Stimulated activated CD8-positive, alpha-beta memory T cell treated with anti-CD3 and anti-CD28 coated beads, Interleukin-7, amount 100 ng/mL, for 48 hours (primary cell): ENCODE measurements at places on chromosomes 4 and X.

GRCh38 chrX:25012433-25012735 is 3.4 kb downstream of the ARX start:
- no peak for DNase-seq

DNA sequence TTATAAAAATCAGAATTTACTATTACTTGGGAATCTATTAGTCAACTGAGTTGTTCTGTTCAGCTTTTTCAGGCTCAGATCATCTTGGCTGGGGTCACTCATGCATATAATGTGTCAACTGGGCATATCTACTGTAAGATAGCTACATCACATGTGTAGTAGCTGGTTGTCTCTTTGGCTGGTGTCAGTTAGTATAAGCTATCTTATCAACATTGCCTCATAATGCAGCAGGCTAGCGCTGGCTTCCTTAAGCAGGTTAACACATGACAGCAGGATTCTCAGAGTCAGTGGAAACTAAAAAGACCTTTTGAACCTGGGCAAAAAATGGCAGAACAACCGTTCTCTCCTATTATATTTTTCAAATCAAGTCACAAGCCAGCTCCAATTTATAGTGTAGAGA is 378.3 kb upstream of the PCDH10 start:
- DNase-seq = no peak

DNA sequence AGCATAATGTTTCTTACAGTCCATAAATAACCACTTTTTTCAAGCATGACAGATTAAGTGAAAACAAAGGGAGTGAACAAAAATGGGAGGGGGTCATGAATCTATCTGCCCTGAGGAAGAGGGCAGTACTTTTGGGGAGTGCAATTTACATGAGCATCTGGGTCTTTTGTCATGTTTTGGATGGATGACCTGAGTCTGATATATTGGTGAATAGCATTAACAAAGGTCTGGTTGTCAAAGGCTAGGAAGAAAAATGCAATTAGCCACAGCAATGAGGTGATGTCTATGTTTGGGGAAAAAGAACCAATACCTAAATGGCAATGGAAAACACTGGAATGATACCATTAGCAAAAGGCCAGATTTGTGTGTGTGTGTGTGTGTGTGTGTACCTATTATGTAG is 15.1 kb upstream of the MAD2L1 start:
- DNase-seq = no peak

DNA sequence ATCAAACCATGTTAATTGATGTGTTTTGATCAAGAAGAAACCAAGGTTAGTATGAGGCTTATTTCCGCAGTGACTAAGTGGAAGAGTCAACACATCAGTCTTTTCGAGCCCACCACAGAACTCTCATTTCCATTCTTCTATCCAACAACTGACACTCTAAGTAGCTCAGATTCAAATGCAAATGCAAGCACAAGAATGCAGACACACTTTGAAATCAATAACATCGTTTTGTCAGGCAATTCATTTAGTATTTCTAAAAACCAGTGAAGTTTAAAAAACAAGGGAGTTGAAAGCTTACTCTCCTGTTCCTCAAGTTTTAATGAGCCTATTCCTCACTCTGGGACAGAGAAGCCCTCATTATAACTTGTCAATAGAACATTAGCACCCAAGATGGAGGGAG is 433.1 kb downstream of the ZIC3 start:
- no peak for DNase-seq

DNA sequence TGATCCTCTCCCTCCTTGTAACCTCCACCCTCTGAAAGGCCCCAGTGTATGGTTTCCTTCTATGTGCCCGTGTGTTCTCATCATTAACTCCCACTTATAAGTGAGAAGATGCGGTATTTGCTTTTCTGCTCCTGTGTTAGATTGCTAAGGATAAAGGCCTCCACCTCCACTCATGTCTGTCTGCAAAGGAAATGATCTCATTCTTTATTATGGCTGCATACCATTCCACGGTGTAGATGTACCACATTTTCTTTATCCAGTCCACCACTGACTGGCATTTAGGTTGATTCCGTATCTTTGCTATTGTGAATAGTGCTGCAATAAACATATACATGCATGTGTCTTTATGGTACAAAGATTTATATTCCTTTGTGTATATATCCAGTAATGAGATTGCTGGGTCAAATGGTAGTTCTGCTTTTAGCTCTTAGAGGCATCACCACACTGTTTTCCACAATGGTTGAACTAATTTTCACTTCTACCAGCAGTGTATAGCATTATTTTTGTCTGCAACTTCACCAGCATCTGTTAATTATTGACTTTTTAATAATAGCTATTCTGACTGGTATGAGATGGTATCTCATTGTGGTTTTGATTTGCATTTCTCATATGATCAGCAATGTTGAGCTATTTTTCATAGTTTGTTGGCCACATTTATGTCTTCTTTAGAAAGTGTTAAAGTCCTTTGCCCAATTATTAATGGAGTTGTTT is 1030.9 kb downstream of the FSTL5 start:
- DNase-seq = no peak

- no peak for DNase-seq
Observed at GRCh38 chr4:160318567-160319220, 1215.8 kb downstream of the RAPGEF2 start.

GRCh38 chr4:102627831-102628523 is 126.8 kb downstream of the NFKB1 start:
- peak; percentile 29 for DNase-seq

- no peak for DNase-seq
Observed at GRCh38 chr4:42789041-42789567, 103.4 kb upstream of the GRXCR1 start.

DNA sequence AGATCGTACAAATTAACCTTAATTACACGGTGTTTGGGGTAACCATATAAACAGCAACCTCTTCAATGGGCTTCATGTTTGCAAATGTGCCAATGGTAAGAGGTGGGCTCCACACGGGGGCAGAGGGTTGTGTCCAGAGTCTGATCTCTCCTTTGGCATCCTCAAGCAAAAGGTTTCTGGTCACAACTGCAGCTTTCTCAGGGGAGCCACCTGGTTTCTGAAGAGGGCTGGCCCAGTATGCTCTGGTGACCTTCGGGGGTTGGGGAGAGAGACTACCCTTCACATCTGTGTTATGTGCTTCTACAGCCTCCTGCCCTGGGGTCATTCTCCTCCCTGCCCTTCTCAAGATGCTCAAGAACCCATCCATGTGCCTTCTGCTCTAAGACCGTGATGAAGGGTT is 259.6 kb downstream of the CRLF2 start:
- DNase-seq = no peak
